ELR (cell line): ENCODE measurements at places on chromosomes 13 and 19.

- peak; percentile 88 for DNase-seq
These were observed 15.3 kb downstream of the GADD45B start for GRCh38 chr19:2491130-2491801.

DNA sequence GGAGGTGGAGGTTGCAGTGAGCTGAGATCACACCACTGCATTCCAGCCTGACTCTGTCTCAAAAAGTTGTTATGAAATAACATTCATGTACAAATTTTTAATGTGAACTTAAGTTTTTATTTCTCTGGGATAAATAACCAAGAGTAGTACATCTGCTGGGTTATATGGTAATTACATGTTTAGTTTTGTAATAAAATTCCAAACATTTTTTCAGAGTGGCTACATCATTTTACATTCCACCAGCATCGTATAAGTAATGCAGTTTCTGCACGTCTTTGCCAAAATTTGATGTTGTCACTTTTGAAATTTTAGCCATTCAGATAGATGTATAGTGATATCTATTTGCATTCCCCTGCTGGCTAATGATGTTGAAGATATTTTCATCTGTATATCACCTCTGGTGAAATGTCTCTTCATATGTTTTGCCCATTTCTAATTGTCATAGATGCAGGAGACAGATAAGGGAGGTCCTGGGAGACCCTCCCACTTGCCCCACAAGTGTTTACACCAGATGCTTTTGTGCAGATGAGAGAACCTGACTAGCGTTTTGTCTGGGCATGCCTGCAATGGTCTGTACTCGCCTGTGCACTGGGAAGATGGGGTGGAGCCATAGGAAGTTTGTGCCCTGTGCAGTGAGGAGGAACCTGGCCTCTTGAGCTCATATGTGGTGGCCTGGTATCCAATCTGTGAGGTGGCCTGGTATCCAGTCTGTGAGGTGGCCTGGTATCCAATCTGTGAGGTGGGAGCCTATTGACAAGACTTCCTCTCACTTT is 12.7 kb upstream of the KBTBD6 start:
- peak; percentile 53 for DNase-seq

DNA sequence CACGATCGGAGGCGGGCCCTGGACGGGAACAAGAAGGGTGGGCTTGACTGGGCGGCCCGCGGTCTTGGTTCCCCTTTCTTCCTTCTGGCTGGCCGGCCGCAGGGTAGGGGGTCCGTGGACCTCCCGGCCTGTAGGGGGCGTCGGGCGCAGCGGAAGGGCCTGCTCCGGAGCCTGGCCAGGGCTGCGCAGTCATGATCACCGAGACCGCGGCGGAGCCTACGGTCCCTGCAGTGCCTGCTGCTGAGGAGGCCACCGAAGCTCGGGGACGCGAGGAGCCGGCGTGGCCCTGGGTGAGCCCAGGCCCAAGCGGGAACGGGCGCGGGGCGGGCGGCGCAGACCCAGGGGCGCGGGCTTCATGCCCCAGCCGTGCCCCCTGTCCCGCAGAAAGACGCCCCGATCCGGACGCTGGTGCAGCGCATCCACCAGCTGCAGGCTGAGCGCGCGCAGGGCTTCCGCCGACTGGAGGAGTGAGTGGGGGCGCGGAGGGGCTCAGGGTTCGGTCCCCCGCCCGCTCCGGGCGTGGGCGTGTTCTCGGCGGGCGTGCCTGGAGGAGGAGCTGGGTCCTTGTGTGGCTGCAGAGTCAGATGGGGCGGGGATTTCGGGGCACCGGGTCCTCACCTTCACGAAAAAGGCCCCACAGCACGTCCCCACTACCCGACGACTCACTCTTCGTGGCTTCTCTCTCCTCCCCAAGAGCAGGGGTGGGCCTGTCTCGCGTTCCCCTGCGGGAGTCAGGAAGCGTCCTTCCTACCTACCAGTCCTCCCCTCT is at the start of gene REX1BD:
REX1BD (plus strand) TSS at position 188 of the 769 bp plus-strand sequence; CDS start at position 192, 4 bp downstream.
- DNase-seq, result peak; percentile 81

GRCh38 chr19:313988-314815 is 23.0 kb upstream of the PLPP2 start:
- no peak for DNase-seq

DNA sequence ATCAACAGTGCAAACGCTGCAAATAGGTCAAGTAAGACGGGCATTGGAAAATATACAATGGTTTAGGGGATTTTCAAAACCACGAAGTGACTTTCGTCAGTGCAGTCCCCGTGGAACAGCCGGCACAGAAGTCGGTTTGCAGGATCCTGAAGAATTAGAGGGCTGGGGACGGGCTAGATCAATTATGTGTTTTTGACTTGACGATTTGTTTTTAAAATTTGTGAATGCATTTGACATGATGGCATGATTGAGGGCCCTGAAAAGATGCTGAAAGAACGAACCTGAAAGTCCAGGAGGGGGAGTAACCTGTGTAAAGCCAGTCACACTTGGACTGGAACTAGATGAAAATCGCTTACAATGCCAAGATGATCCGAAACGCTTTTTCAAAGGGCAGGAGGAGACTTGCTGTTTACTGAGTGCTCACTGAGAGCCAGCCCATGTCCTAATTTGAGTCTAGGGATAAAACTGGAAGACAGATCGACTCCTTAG is 8.9 kb upstream of the DGKH start:
- peak; percentile 59 for DNase-seq

DNA sequence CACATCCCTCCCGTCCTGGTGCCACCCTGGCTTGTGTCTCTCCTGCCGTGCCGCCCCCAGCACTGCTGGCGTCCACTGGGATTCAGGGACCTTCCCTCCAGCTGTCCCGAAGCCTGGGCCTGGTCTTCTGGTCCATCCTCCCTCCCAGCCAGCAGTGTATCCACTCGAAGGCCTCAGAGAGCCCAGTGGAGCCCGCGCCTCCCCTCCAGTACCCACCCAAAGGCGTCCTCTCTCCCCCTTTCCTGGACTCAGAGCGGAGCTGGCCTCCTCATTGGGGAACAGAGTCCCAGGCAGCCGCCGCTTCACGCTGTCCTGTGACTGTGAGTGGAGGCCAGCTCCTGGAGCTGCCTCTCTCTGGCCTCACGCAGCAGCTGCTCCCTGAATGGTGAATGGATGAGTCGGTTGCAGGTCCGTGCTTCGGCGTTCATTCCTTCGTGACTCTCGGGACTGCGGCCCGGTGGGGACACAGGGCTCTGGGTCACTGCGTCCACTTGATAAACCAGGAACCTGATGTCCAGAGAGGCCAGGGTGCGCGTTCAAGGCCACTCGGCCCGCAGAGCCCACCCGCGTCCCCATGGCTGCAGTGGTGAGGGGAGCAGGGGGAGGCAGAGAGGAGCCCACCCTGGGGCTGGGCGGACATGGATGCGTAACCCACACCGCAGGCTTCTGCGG is 12.1 kb downstream of the ONECUT3 start:
- DNase-seq, result no peak

DNA sequence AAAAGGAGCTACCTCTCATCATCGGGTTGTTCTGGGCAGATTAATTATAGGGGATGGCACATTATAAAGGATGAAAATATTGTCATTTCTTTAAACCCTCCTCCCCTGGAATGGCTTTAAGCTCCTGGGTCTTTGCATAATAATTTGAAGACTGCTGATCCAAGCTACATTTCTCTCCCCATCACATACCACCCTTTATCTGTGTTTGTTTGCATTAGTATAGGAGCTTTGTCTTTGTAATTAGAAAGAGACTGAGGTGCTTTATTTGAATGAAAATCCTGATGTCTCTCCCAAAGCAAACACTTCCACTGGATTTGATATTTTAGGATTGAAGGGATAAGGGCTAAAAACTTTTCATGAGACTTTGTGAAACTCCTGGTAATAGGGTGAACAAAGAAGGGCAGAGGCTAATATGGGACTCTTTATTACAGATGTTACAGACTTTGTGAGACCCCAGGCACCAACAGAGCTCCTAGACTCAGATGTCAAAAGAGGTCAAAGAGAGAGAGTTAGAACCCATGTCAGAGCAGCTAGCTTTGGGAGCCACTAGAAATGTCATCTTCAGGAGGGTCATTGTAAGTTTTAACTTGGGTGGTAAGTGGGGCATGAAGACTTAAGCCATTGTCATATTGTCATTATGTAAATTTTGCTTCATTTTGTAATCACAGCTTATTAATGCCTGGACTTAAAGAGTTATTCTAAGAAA is 75.3 kb upstream of the RXFP2 start:
- DNase-seq, result no peak

GRCh38 chr13:45545686-45546409 is 69.7 kb downstream of the ERICH6B start:
- DNase-seq, result no peak

DNA sequence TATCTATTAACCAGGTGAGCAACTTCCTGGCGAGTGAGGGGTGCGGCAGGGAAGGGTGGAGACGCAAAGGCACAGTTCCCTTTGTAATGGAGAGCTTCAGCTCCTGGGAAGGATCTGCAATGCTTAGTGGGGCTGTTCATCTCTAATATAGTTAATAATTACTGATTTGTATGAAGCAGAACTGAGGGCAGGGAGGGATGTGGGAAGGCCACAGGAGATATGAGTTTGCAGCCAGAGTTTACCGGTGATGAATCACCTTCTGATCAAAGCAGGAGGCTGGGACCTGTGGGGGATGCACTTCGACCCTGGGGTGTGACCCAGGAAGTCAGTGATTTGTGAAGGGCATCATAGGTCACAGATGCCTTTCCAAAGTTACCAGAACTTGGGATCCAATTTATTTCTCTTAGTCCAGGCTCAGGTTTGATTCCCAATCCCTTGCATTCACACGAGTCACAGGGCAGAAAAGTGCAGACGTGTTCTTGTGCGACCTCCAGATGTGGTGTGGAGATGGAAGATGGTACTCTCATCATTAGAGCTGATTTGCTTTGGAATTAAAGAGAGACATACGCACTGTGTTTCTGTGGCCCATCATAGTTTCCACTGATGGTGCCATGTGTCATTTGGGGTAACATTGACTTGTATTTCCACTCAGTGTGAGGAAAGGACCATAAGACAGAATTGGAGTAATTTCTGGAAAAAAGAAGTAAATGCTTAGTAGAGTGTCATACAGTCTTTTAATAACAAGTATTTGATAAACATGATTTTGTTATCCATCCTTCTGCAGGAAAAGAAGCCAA is 55.0 kb downstream of the LRCH1 start:
- DNase-seq, result no peak

DNA sequence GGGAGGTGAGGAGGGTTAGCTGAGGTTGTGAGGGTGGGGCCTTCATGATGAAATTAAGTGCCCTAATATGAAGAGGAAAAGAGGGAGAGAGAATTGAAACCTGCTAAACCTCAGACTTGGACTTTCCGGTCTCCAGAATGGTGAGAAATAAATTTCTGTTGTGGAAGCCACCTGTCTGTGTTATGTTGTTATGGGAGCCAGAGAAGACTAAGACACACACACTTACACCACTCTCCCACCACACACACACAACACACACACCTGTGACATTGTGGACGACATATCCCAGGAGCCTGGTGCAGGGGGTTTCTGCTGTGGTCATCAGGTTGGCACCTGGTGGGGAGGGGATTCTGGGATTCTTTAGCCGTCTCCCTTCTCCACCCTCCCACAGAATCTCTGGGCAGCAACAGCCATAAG is 14.0 kb downstream of the KLK4 start:
- DNase-seq, result no peak

GRCh38 chr13:67306742-67307141 is 76.6 kb upstream of the PCDH9 start:
- DNase-seq, result no peak

GRCh38 chr19:3163230-3163886 is 15.2 kb upstream of the S1PR4 start:
- DNase-seq, result peak; percentile 82

DNA sequence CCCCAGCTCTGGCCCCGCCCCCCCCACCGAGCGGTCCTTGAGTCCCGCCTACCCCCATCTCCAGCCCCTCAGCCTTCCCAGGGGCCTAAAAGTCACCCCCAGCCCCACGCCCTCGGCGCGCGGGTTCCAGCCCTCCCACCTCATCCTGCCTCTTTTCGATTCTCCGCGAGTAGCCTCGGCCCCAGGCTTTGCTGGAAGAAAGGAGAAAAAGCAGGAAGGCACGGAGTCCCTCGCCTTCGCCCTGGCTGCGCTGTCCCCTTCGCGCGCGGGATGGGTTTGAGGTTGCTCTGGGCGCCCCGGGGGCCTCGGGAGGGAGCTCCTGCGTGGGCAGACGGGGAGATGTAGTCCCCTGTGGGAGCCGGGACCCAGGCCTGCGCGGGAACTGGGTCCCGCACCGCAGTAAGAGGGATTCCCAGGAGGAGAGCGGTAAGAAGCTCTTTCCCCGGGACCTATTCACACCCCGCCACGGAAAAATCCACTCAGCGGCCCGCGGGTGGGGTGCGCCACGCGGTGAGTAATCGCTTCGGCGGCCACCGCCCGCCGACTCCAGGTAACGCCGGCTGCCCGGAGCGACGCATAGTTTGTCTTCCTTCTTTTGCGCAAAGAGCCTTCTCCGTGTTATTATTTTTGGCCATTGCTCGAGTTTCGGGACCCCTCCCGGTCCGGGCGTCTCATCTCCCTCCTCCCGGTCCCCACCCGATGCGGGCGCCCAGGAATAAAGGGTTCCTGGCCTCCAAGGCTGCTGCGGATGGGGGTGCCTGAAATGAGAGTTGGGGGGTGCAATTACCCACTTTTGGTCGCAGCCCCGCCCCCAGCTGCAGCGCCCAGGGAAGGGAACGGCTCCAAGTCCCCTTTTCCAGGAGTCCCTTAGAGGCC is 865 bp upstream of the CRLF1 start:
- peak; percentile 22 for DNase-seq
